GM12865 (cell line): ENCODE measurements at places on chromosomes 5 and 9.

DNA sequence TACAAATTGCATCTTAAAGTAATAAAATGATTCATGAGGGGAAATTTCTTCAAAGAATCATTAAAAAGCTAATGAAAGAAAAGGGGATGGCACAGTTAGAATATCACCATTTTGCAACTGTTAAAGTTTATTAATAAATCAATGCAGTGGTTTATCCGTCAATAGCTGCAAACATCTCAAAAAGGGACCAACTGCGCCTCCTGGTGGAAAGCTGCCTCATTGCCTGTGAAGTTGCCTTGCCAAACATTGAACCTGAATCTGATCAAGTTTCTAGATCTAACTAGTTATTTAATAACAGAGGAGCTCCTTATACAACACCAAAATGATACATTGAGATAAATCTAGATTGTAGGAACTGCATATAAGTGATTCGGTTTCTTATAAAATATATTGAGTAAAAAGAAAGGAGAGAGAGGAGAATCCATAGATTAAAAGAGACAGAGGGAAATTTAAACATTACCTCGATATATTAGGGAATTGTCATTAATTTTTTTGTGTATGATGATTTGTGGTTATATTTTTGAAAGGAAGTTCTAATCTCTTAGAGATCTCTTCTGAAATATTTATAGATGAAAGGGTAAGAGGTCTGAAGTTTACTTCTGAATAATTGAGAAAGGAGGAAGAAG, 6.9 kb upstream of the NDUFB6 start:
- DNase-seq, result peak; percentile 74

- no peak for DNase-seq
These were observed 116.5 kb upstream of the FBXL7 start for GRCh38 chr5:15383469-15383868.

DNA sequence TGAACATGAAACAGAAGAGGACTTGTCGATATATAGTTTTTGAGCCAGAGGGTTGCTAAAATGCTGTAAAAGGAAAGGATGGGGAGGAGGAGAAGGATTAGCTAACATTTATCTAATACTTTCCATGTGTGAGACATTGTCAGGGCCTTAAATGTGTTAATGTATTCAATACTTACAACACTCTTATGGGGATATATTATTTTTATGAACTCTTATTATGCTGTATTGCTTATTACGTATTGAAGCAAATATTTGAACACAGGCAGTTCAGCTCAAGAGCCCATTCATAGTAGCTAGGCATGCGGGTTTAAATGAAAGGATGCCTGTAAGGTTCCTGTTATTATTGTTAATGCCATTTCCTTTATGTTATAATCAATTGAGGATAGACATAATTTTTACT, 391.5 kb downstream of the CCDC171 start:
- no peak for DNase-seq

DNA sequence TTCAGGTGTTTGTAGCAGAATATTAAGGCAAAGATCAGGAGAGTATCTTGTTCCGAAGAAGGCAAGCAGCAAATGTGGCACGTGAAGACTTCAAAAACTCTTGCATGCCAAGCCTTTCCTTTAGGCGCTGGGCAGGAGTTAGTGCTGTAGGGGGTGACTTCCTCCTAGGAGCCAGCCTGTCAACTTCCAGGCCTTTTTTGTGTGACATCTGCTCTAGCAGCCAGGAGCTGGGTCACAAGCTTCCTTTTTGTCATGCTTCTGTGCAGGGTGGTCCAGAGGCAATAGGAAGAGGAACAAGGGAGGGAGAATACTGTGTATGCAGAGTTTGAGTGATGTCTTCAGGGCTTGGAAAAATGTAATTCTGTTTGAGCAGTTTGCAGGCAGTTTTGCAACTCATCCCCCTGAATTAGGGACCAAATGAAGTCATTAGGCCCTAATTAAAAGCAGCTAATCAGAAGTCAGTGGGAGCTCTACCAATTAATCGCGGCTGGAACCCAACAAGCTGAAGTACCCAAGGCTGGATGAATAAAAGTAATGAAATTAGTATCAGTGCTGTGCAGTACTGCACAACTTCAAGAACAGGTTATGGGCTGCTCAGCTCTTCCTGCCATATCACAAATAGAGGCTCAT, 53.5 kb downstream of the TLR4 start:
- no peak for DNase-seq

- no peak for DNase-seq
These were observed 201.7 kb downstream of the NFIB start for GRCh38 chr9:14112226-14112625.

- DNase-seq, result no peak
These were observed 7.0 kb downstream of the ADAMTS13 start for GRCh38 chr9:133429214-133429613.

- DNase-seq, result peak; percentile 62
These were observed 566.0 kb downstream of the CAAP1 start for GRCh38 chr9:26326563-26326962.
